Ovary (tissue), 10 donors: ENCODE measurements at places on chromosomes 2 and 18.

DNA sequence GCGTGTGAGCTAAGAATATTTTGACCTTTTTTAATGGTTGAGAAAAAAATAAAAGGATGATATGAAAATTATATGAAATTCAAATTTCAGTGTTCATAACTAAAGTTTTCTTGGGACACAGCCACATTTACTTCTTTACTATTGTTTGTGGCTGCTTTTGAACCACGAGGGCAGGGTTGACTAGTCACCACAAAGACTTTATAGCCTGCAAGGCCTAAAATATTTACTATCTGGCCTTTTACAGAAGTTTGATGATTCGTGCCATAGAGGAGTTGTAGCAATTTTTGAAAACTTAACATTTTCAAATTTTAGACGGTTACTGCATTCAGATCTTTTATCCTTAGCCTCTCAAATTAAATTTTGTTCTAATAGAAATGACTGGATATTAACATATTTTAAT lies 69.9 kb downstream of the LIMS1 start:
- no peak for DNase-seq

DNA sequence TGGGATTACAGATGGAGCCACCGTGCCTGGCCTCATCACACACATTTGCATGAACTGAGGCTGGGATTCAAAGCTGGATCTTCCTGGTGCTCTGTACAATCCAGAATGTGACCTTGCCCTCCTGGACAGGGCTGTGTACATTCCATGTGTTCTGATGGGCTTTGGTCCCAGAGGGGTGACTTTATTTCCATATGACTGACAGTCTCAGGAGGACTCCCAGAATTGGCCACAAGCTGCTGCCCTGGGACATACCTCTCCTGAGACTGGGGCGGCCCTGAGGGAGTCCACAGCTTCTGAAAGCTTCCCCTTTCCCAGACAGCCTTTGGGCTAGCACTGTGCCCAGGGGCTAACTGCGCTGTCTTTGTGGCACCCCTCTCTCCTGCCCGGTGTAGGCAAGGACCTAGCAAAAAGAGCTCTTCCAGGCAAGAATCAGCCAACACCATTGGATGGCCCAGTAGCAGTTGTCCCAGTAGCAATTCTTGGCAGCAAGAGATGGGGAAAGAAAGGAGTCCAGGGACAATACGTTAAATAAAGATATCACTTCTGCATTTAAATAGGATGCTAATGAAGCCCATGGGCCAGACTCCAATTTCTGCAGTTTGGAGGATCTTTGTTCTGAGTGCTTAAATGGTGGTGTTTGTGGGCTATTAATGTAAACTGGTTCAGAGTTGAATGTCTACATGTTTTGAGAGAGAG lies 26.4 kb upstream of the ZNF532 start:
- no peak for DNase-seq

- DNase-seq = no peak
These were observed 414.3 kb downstream of the ZNF804A start for GRCh38 chr2:185012643-185013042.

GRCh38 chr2:172639823-172640222 lies 83.9 kb downstream of the PDK1 start:
- DNase-seq = no peak

DNA sequence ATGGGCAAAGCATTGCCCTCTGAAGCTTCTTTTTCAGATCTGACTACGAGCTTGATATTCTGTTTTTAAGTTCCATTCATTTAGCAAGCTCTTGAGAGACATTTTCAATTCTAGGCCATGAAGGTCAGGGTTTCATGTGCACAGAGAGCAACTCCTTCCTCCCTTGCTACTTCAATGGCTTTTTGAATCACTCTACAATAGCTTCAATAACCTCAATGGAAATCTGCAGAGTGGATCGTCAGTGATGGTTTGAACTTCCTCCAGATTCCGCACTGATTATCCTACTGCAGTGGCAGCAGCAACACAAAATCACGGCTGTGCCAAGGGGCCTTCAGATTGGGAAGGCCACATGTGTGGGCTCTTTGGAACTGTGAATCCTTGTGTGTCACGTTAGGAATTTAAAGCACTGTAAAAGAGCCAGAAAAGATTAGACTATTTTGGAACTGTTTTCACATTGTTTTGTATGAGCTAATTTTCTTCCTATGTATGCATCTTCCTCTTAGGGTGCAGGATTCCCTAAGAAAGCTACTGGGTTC lies 88.4 kb upstream of the MGAT4A start:
- DNase-seq = no peak

DNA sequence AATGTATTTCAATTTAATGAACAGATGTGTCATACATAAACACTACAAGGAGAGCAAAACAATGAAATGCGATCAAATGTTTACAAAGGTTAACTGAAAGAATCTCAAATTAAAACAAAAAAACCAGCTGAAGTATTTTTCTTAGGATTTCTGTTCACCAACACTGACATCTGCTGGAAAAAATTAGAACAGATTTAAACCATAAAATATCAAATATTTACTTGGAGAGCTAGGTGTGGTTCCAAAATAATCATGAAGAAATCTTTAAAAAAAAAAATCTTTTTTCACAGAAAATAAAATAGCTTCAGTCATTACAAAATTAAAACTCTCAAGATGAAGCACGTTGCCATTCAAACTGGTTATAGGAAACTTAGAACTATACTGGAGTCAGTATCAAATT lies 13.8 kb downstream of the MMADHC start:
- DNase-seq = no peak

DNA sequence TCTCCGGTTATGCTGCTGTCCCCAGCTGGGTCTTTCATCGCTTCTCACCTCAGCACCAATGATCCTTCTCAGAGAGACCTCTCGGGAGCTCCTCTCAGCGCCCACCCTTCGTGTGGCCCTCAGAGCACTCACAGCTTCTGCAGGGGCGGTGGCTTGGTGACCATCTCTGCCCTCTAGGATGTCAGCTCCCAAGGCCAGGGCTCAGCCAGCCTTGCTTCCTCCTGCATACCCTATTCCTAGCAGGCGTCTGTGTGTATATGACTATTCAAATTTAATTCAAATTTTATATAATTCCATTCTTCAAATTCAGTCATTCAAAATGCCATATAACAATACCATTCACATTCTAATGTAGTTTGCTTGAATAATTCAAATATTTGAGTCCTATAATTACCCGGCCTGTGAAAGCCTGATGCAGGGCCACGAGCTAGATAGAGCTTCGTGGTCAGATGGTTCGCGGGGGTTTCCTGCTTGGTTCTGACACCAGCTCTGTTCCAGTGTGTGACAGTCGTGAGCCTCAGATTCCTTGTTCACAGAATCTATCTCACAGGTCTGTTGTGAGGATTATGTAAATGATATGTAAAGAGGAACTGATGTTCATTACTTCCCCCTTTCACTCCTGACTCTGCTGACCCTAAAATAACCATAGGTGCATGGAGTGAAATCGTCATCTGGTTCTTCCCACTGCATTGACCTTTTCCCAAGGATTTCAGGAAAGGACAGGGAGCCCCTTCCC lies 94.0 kb upstream of the CNGA3 start:
- DNase-seq = no peak

DNA sequence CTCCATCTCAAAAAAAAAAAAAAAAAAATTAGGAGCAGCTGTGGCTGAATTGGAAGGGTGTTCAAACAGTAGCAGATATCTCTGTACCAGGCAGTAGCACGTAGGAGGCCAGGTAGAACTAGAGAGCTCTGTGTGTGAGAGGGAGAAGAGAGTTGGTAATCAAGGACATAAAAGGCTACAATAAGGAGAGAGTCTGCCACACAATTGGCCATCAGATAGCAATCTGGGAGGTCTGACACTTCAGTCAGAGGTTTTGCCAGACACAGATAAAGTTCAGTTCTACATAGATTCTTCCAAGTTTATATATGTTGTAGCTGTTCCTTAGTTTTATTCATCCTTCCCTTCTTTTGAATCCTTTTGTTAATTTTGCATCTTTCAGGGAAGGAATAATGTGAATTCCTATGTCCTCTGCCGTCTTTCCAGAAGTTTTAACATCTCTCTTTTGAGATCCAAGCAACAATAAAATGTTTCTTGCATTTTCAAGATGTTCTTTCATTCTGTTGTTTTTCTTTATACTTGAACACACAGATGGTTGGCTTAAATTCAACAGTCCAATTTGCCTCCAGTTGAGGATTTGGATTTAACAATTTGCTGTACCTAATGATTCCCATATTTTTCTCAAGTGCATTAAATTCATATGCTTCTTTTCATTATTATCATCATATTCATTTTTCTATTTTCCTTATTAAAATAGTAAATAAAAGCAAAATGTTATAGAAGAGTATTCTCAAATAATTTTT lies 600.3 kb upstream of the GCFC2 start:
- no peak for DNase-seq

DNA sequence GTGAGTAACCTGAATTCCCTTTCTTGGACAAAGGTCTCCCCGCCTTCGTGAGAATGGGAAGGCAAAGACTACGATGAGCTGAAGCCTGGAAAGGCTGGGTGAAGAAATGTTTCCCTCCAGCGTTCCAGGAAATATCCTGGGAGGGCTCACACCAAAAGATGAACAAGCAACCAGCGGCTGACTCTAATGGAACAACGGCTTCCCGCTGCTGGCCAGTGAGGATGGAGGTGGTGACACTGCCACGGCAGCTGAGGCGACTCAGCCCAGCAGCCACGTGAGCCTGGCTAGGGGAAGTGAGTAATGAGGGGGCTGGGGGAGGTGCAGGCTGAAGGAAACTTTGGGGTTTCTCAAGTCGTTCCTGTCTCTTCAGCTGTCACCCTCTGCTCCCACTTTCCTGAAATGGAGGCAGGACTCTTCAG lies 105.0 kb upstream of the SMAD7 start:
- DNase-seq = no peak

- no peak for DNase-seq
These were observed 26.1 kb upstream of the HNMT start for GRCh38 chr2:137938204-137938603.

GRCh38 chr2:69565431-69565839 lies 78.1 kb downstream of the AAK1 start:
- peak; percentile 44 for DNase-seq

- DNase-seq = no peak
These were observed 49.7 kb downstream of the CYRIA start for GRCh38 chr2:16615687-16616615.

- no peak for DNase-seq
These were observed 65.9 kb downstream of the PHLPP1 start for GRCh38 chr18:62781262-62781661.

DNA sequence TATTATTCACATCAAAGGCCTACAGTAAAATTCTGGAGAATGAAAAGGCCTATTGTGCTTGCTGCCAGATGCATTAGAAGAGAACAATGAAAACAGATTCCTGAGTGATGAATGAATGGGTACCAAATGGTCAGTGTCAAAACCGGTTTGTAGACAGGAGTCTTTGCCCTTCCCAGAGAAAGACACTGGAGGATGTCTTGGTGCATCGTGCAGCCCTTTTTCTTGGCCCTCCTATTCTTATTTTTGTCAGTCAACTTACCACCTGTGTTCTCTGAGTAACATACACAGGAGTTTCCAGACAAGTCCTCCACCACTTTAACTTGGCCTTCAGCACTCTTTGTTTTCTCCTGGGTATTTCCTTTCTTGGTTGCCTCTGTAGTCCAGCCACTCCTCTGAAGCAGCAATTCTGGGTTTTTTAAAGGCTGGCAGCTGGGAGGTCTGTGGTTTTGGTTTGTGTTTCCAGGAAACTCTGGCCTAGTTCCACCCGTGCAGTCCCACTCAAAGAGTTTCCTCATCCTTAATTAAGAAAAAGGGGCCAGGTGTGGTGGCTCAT lies 29.4 kb downstream of the PSTPIP2 start:
- no peak for DNase-seq

GRCh38 chr18:1047406-1047805 lies 142.7 kb downstream of the ADCYAP1 start:
- no peak for DNase-seq

DNA sequence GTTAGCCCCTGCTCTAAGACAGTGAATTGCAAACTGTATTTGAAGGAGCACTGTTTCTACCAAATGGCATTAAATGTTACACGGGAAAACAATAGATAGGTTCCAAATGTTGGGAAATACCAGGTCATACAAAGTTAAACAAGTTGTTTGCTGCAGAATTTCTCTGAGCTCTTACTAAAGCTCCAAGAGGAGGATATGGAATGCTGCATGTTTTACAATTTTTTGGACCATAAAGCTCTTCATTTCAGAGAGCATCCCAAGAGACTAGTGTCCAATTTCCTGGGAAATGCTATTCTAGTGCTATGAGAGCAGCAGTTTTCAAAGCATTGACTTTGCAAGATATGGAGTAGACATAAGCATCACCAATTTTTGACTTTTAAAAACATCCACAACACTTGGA lies 155.6 kb upstream of the CCDC68 start:
- no peak for DNase-seq

- no peak for DNase-seq
These were observed 14.3 kb upstream of the GPD2 start for GRCh38 chr2:156421851-156422250.

DNA sequence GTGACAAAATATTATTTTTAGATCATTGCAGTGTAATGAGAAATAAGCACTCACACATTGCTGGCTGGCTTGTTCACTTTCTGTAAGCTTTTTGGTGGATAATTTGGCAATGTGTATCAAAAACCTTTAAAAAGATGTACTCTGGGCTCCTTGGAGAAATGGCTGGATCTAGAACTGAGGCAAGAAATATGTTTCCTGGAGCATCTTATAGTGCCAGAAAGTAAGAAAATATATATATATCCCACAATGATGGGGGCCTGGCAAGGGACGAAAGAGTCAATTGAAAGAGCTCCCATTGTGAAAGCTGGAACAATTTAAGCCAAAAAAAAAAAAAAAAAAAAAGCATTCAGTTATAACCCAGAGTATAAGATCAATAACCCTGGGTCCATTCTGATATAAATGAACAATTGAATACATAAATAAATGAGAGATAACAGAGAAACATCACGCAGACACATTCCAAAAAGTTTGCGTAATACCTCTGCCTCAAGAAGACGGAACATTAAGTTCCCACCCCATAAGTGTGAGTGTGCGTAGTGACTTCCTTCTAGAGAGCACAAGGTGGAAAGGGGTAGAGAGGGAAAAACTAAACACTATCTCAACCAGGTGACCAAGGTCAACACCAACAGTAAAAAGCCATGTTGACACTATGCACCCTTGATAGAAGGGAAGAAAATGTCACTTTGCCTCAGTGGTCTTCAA lies 77.5 kb downstream of the BIN1 start:
- no peak for DNase-seq

DNA sequence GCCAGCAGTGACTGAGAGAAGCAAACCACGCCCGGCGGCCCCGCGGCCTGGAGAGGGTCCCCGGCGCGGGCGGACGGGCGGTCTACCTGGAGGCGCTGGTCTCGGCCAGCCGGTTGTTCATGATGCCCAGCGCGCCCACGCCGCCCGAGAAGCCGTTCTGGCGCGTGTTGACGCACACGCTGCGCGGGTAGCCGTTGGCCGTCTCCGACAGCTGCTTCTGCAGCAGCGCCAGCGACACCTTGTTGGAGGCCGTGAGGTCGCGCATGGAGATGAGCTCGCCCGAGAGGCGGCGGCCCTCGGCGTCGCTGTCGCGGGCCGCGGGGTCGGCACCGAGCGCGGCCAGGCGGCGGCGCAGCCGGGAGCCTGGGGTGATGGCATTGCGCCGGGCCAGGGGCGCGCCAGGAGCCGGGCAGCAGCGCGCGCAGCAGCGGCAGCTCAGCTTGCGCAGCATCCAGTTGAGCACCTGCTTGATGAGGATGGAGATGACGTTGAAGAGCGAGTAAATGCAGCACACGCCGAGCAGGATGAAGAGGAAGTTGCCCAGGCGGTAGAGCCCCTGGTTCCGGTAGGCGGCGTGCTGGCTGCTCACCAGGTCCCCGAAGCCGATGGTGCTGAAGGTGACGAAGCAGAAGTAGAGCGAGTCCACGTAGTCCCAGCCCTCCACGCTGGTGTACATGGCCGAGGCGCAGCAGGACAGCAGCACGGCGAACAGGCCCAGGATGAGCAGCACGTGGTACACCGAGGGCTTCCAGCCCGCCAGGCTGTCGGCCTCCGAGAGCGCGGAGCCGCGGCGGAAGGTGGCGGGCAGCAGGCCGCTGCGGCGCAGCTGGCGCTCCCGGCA lies 118.1 kb downstream of the MSH2 start:
- DNase-seq = peak; percentile 27
